ENCODE measurements at places on chromosomes 7 and 10. TPM values are rescaled to one million over a fixed set of nuclear protein-coding genes. Genes with fewer than 3 reads are reported as not detected.
A peak's percentile ranks its signal among the peaks of the same experiment; 100 is the strongest.

GRCh38 chr7:112206991-112207592, 597 bp downstream of the ZNF277 start:
- DNase-seq, result peak; percentile 15
- H3K27me3 ChIP-seq, result peaks cover 26% of the 10 kb centered on the region
- H3K36me3 ChIP-seq, result peaks cover 2% of the 10 kb centered on the region

DNA sequence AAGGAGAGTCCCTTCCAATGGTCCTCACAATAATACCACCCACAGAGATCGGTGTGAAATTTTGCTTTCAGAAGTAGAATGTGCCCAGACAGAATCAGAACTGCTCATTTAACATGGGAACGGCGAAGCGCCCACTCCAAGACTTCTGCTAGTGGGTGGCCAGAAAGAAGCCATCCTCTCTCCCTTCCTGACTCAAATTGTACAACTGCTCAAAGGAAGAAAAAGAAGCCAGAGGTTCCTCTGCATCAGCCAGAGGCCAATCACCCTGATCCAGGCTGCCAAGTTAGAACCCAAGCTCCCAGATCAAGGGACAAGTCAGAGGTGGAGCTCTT, 23.3 kb downstream of the NUDCD3 start:
- H3K4me1 ChIP-seq, result peaks cover 62% of the 10 kb centered on the region
- H3K36me3 ChIP-seq, result peaks cover 66% of the 10 kb centered on the region
- H3K4me3 ChIP-seq, result no peak overlapping the region
- no peak for DNase-seq

GRCh38 chr10:4807761-4808507, 18.1 kb upstream of the AKR1E2 start:
- no peak for DNase-seq
- H3K36me3 ChIP-seq, result no peaks in the 10 kb centered on the region
- H3K27me3 ChIP-seq, result peaks cover 11% of the 10 kb centered on the region
- H3K4me3 ChIP-seq, result no peak overlapping the region
- H3K4me1 ChIP-seq, result no peaks in the 10 kb centered on the region

DNA sequence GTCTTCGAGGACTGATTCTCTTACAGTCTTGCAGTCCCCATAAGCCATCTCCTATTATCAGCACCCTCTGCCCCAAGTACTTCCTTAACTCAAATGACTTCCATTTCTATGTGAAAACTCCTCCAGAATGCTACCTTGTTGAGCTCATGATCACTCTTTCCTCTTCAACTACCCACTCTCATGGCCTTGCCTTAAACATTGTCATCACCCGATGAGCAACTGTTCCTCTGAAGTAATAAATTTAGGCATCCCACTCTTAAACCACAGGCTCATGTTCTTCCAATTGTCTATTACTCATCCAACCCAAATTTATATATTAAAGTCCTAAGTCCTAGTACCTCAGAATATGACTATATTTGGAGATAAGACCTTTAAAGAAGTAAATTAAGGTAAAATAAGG, 152.9 kb downstream of the C1GALT1 start:
- no peaks in the 10 kb centered on the region for H3K36me3 ChIP-seq
- H3K4me3 ChIP-seq, result no peak overlapping the region
- no peak overlapping the region for H3K27ac ChIP-seq

DNA sequence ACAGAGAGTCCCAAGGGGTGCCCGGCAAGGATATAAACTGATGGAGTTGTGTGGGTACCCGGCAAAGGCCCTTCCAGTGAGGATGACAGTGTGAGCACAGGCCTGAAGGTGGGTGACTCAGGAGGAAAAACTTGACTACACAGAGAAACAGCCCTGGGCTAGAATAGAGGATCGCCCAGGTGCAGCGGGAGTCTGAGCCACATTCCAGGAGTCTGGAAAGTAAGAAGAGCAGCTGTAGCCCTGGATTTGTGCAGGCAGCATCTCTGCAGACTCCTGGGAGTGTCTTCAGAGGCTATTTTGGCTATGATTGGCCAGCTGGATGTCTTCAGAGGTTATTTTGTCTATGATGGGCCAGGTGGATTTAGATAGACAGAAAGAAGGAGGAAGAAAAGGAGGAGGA, 367.6 kb upstream of the MKI67 start:
- no peak for DNase-seq
- no peaks in the 10 kb centered on the region for H3K27me3 ChIP-seq
- H3K4me3 ChIP-seq, result no peak overlapping the region
- H3K27ac ChIP-seq, result no peak overlapping the region

DNA sequence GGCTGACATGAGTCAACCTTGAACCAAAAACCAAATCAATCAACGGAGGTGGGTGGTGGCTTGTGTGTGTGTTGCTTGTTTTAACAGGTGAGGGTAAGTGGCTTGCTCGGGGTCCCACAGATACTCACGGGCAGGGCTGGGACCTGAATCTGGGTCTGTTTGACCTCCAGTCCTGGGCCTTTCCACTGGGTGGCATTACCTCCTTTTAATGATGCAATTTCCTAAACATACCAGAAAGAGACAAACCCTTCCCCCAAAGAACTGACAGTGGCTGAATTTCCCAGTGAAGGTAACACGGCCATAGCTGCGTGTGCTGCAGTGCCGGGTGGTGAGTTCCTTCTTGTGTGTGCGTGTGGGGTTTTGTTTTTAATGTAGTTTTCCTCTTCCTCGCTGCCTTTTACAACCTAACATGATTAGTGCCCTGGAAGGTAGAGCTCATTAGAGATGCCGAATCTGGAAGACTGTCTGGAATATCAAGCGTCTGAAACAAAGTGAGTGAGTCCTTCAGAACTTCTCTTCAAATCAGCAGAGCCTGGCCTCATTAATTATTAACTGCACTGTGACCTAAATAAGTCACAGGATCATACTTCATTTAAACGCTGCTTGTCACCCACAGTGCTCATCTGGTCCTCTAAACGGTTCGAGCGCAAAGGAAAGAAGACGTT, 166.1 kb upstream of the TCERG1L start:
- H3K4me3 ChIP-seq, result no peak overlapping the region
- no peaks in the 10 kb centered on the region for H3K36me3 ChIP-seq
- H3K27ac ChIP-seq, result no peak overlapping the region
- H3K4me1 ChIP-seq, result no peaks in the 10 kb centered on the region
- no peak for DNase-seq

ZNF273 gene
- total RNA-seq, result 9.7 TPM

DNA sequence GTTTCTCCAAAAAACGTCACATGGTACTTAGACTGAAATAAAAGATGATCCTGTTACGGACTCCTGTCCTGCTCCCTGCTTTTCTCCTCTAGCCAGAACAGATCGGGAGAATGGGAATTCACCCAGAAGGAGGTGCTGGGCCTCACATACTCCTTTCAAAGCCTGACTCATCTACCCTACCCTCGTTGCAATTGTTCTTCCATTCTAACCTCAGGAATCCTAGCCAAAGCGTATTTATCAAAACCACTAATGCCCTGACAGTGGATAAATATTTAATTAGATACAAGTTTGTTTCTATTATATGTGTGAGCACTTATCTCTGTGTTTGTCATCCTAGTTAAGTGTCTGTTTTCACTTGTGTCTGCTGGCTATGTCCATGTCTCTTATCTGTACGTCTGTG, 21.7 kb downstream of the ZCWPW1 start:
- no peaks in the 10 kb centered on the region for H3K36me3 ChIP-seq
- no peak for DNase-seq
- no peak overlapping the region for H3K4me3 ChIP-seq
- H3K27ac ChIP-seq, result no peak overlapping the region

GRCh38 chr7:10940704-10941355, 32.8 kb upstream of the PHF14 start:
- H3K27ac ChIP-seq, result no peak overlapping the region
- no peak for DNase-seq
- H3K27me3 ChIP-seq, result no peaks in the 10 kb centered on the region
- H3K4me1 ChIP-seq, result peaks cover 27% of the 10 kb centered on the region

- H3K27me3 ChIP-seq, result peaks cover 27% of the 10 kb centered on the region
- no peaks in the 10 kb centered on the region for H3K4me1 ChIP-seq
- no peaks in the 10 kb centered on the region for H3K36me3 ChIP-seq
- H3K27ac ChIP-seq, result no peak overlapping the region
- no peak overlapping the region for H3K4me3 ChIP-seq
Measured at GRCh38 chr10:78672918-78673317, 395.8 kb upstream of the ZMIZ1 start.

TMEM176A gene
- total RNA-seq, result not detected

GRCh38 chr7:27110186-27111031, 7.9 kb upstream of the HOXA2 start:
- H3K27ac ChIP-seq, result no peak overlapping the region
- H3K4me3 ChIP-seq, result no peak overlapping the region
- no peak for DNase-seq
- peaks cover 8% of the 10 kb centered on the region for H3K27me3 ChIP-seq
- no peaks in the 10 kb centered on the region for H3K36me3 ChIP-seq
- H3K4me1 ChIP-seq, result no peaks in the 10 kb centered on the region

HABP2 gene
- not detected for total RNA-seq

GRCh38 chr10:29681676-29682448, 47.1 kb upstream of the SVIL start:
- H3K4me1 ChIP-seq, result peaks cover 54% of the 10 kb centered on the region
- no peaks in the 10 kb centered on the region for H3K27me3 ChIP-seq

PON3 gene
- not detected for total RNA-seq

- H3K36me3 ChIP-seq, result no peaks in the 10 kb centered on the region
- no peaks in the 10 kb centered on the region for H3K4me1 ChIP-seq
- DNase-seq, result no peak
- no peak overlapping the region for H3K27ac ChIP-seq
- H3K27me3 ChIP-seq, result peaks cover 6% of the 10 kb centered on the region
Measured at GRCh38 chr10:26612151-26612915, 85.2 kb upstream of the PDSS1 start.

GHRHR gene
- total RNA-seq, result not detected

- no peaks in the 10 kb centered on the region for H3K27me3 ChIP-seq
- peaks cover 2% of the 10 kb centered on the region for H3K36me3 ChIP-seq
- no peak overlapping the region for H3K27ac ChIP-seq
- H3K4me3 ChIP-seq, result no peak overlapping the region
Measured at GRCh38 chr7:133298080-133298479, 45.2 kb downstream of the EXOC4 start.

PSMC2 gene
- total RNA-seq, result 143 TPM

- no peak overlapping the region for H3K27ac ChIP-seq
- peaks cover 21% of the 10 kb centered on the region for H3K4me1 ChIP-seq
- no peak overlapping the region for H3K4me3 ChIP-seq
- DNase-seq, result no peak
- H3K27me3 ChIP-seq, result no peaks in the 10 kb centered on the region
Measured at GRCh38 chr10:99996671-99997648, 12.8 kb downstream of the DNMBP start.

BUD23 gene
- 51.4 TPM for total RNA-seq

- H3K4me3 ChIP-seq, result no peak overlapping the region
- peaks cover 2% of the 10 kb centered on the region for H3K4me1 ChIP-seq
Measured at GRCh38 chr7:23211589-23211988, 29.7 kb downstream of the NUP42 start.

AKR1B15 gene
- not detected for total RNA-seq

MOGAT3 gene
- not detected for total RNA-seq

GRCh38 chr10:35613597-35614226, 8.6 kb downstream of the GJD4 start:
- DNase-seq, result no peak
- peaks cover 18% of the 10 kb centered on the region for H3K27me3 ChIP-seq
- H3K36me3 ChIP-seq, result no peaks in the 10 kb centered on the region
- H3K4me1 ChIP-seq, result no peaks in the 10 kb centered on the region

LMOD2 gene
- total RNA-seq, result not detected

- no peaks in the 10 kb centered on the region for H3K36me3 ChIP-seq
- no peak overlapping the region for H3K4me3 ChIP-seq
- no peak overlapping the region for H3K27ac ChIP-seq
- DNase-seq, result no peak
Measured at GRCh38 chr7:41916450-41916927, 213.6 kb upstream of the INHBA start.

MMP21 gene
- not detected for total RNA-seq

GRCh38 chr7:93843260-93843659, 47.3 kb downstream of the TFPI2 start:
- no peak for DNase-seq
- H3K27ac ChIP-seq, result no peak overlapping the region
- no peaks in the 10 kb centered on the region for H3K4me1 ChIP-seq
- no peaks in the 10 kb centered on the region for H3K27me3 ChIP-seq

- DNase-seq, result peak; percentile 60
- H3K4me1 ChIP-seq, result peaks cover 37% of the 10 kb centered on the region
- peaks cover 20% of the 10 kb centered on the region for H3K36me3 ChIP-seq
- peak overlapping the region; percentile 31 for H3K27ac ChIP-seq
- H3K27me3 ChIP-seq, result peaks cover 13% of the 10 kb centered on the region
Measured at GRCh38 chr7:149625340-149625946, 127.8 kb upstream of the ZNF746 start.

DNA sequence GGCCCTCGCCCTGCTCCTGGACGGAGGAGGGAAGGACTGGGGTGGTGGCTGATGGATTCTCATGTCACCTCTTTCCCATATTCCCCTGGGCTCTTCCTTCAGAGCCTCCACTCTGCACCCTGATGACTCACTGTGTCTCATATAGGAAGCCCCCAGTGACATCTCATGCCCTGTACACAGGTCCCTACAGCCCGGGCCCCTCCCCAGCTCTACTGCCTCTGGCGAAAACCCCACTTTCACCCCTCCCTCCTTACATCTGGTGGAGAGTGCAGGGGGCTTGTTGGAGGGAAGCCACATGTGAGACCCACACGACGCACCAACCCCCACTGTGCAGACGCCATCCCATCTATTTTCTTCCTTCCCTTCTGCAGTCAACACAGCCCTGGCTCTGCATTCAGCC, 72.8 kb upstream of the ZNF479 start:
- no peak overlapping the region for H3K27ac ChIP-seq
- no peaks in the 10 kb centered on the region for H3K4me1 ChIP-seq
- no peak overlapping the region for H3K4me3 ChIP-seq
- no peak for DNase-seq

DNA sequence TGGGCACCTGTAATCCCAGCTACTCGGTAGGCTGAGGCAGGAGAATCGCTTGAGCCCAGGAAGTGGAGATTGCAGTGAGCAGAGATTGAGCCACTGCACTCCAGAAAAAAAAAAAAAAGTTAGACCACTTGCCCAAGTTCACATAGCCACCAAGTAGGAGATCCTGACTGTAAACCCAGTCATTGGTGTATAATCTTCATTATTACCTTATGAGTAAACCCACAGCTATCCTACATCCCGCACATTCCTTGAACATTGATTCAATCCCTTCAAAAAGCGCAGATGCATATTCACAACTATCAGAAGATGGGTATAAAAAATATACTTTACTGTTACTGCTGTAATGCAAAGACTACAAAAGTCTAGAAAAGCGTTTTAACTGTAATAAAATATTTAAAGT, 512.9 kb downstream of the SUGCT start:
- no peaks in the 10 kb centered on the region for H3K27me3 ChIP-seq
- no peak overlapping the region for H3K27ac ChIP-seq
- no peaks in the 10 kb centered on the region for H3K36me3 ChIP-seq
- H3K4me1 ChIP-seq, result peaks cover 9% of the 10 kb centered on the region

- H3K27me3 ChIP-seq, result peaks cover 16% of the 10 kb centered on the region
- H3K27ac ChIP-seq, result no peak overlapping the region
- peak; percentile 85 for DNase-seq
- peaks cover 15% of the 10 kb centered on the region for H3K4me1 ChIP-seq
- H3K4me3 ChIP-seq, result no peak overlapping the region
Measured at GRCh38 chr10:89643812-89644690, 991 bp downstream of the PANK1 start.

GRCh38 chr10:88159127-88159829, 295.9 kb downstream of the PTEN start:
- H3K27me3 ChIP-seq, result no peaks in the 10 kb centered on the region
- DNase-seq, result no peak
- no peak overlapping the region for H3K27ac ChIP-seq
- H3K36me3 ChIP-seq, result no peaks in the 10 kb centered on the region
- H3K4me1 ChIP-seq, result peaks cover 6% of the 10 kb centered on the region
- no peak overlapping the region for H3K4me3 ChIP-seq

GRCh38 chr10:73244866-73245477, 2.1 kb downstream of the DNAJC9 start:
- peak overlapping the region; percentile 100 for H3K4me3 ChIP-seq
- H3K4me1 ChIP-seq, result peaks cover 70% of the 10 kb centered on the region
- no peak for DNase-seq
- no peaks in the 10 kb centered on the region for H3K27me3 ChIP-seq
- peak overlapping the region; percentile 71 for H3K27ac ChIP-seq

UNCX gene
- total RNA-seq, result not detected

ATOH7 gene
- not detected for total RNA-seq

CDNF gene
- 0.85 TPM for total RNA-seq
